RWPE2 (cell line): ENCODE measurements at places on chromosomes 16 and 17.
A peak's percentile ranks its signal among the peaks of the same experiment; 100 is the strongest.

DNA sequence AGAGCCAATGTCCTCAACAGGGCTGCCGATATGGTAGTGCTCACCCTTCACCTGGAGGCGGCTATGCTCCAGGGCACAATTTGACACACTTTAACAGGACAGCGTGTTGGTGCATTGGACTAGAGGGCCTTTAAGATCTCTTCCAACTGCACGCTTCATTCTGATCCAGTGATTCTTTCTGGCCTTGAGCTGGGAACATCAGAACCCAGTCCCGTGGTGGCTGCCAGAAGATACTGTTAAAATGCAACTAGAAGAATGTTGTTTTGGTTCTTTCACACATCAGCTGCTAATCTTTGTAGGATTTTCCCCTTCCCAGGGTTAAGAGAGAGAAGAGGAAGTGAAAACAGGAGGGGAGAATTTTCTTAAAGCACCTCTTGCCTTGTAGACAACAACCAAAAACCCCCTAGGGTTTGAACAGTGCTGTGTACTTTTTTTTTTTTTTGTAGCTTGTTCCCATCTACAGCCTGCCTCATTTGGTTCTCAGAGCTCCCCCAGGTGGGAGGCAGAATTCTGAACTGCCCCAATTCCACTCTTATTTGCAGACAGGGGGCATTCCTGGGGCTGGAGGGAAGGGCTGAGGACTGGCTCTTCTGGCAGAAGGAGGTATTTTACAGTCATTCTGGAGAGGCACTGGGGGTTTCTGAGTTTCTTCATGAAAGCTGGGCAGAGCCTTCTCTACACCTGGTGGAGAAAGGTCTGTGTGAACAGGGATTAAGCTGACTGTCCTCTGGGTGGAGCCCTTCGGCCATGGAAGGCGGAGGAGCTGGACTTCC, 32.4 kb downstream of the SMARCE1 start:
- no peak for DNase-seq

GRCh38 chr17:42680331-42680808, 1.3 kb downstream of the CCR10 start:
- DNase-seq = no peak

GRCh38 chr17:26774291-26775218, 519.4 kb upstream of the WSB1 start:
- peak; percentile 33 for DNase-seq

- DNase-seq = peak; percentile 63
Measured at GRCh38 chr16:1788095-1788707, 5.3 kb downstream of the IGFALS start.

GRCh38 chr17:34710226-34710625, 130.8 kb downstream of the TMEM132E start:
- DNase-seq = no peak

DNA sequence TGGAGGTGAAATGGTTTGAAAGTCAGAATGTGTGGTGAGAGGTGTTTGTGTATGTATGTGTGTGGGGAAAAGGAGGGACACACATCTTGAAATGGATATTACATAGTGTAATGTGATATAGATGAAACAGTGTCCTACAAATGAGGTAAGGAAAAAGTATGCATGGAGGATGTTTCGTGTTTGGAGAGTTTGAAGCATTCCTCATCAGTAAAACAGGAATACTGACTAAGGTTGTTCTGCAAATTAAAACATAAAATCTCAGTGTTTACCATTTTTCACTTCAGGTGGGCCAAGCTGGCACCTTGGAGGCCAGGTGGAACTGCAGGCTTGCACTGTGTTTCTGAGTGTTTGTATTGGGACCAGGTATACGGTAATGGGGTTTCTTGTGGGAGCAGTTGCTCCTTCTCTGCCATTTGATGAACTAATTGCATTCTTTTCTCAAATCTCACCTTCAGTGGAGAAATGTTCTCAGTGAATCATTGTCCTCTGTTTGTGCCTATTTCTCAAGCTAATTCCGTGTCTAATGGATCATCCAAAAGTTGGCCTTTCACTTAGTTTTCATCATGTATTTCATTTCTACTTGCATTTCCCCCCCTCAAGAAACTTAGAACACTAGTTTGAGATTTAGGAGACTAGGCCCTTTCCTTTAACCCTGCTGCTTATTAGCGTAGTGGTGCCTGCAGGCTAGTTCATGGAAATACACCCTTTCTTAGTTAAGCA, 8.2 kb upstream of the TBKBP1 start:
- DNase-seq = no peak

GRCh38 chr16:81612351-81613163, 166.5 kb upstream of the PLCG2 start:
- no peak for DNase-seq

DNA sequence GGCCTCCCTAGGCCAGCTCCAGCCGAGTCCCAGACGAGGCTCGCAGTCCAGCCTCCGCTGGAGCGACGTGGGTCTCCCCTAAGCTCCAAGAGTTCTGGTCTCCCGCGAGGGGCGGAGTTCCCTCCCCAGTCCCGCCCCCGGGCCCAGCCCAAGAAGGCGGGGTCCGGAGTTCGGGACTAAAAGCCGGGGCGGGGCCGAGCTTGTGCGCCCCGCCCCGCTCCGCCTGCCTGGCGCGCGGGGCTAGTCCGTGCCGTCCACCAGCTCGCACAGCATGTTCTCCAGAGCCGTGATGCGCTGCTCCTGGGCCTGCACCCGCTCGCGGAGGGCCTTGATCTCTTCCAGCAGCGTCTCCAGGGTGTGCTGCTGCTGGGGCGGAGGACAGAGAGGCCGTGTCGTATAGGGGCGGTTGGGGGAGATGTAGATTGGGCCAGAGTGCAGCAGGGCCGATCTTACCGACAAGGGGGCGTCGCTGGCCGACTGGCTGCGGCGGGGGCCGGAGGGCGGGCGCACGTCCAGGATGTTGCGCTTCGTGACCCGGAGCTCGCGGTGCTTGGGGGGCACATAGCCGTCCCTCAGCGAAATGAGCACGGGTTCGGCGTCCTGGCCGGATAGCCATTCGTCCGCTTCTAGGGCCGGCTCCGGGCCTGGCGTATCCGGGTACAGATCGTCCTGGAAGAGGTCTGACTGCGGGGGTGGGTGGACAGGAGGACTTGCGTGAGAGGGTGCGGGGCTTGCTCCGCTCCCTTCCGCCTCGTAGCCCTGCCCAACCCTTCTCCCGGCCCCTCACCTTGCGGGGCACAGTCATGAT, 7.0 kb downstream of the CORO6 start:
- peak; percentile 72 for DNase-seq

- DNase-seq = no peak
Measured at GRCh38 chr17:83151442-83152226, 72.2 kb downstream of the METRNL start.

DNA sequence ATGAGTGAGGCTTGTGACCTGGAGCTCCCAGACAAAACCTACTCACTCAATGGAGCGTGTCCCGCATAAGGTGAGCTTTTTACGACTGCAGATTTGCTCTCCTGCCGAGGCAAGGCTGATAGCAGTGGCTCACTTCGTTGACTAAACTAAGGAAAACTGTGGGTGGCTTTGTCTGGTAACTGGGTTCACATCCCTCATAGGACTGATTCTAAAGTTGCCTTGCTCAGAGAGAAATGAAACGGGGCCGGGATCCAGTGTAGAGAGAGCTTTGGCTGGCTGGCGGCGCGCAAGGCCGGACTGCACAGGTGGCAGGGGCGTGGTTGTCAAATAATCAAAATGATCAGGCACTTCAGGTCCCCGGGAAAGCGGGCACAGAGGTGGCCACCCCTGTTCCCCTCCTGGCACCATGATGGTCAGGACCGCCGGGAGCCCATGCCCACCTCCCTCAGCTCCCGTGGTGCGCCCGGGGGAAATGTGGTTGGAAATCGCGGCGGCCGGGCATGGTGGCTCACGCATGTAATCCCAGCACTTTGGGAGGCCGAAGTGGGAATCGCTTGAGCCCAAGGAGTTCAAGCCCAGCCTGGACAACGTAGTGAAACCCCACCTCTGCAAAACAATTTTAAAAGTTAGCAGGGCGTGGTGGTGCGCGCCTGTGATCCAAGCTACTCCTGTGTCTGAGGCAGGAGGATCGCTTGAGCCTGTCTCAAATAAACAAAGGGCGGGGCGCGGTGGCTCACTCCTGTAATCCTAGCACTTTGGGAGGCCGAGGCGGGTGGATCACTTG, 26.6 kb upstream of the OR1F1 start:
- DNase-seq = no peak

DNA sequence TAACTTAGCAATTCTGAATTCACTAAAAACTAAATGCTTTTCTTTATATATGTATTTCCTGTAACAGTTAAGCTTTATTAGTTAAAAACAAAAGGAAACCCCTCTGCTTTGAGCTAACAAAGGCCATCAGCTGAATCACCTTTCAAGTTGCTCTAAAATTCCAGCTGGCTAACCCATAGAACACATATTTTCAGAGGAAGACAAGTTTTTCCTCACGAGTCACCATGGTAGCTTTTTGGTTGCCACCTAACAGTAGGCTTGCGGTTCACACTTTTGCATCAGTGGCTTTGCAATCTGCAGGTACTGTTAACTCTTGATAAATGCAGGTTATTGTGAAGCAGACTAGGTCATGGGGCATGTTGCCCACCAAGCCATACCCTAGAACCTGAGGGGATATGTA, 57.6 kb upstream of the IRX5 start:
- no peak for DNase-seq

DNA sequence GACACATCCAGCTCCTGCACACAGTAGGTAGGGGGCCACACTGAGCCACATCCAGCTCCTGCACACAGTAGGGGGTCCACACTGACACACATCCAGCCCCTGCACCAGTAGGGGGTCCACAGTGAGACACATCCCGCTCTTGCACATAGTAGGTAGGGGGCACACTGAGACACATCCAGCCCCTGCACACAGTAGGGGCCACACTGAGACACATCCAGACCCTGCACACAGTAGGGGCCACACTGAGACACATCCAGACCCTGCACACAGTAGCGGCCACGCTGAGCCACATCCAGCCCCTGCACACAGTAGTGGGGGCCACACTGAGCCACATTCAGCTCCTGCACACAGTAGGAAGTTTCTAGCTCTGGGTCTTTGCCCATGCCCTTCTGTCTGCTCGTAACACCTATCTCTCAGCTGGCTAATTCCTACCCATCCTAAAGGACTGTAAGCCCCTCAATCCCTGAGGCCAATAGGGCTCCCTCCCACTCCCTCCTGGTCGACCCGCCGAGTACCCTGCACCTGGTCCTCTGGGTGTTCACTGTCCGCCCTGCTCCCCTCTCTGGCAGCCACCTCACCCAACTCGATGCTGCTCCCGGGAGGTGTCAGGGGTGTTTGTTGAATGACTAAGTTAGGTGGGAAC, 9.4 kb upstream of the ATP2A3 start:
- peak; percentile 37 for DNase-seq

GRCh38 chr17:39339272-39339671, 62.2 kb downstream of the FBXL20 start:
- DNase-seq = no peak
